ENCODE measurements at places on chromosomes 16 and 17. TPM values are rescaled to one million over a fixed set of nuclear protein-coding genes. Genes with fewer than 3 reads are reported as not detected.

The LGALS9B gene
- not detected for polyA plus RNA-seq

The SLC13A2 gene
- polyA plus RNA-seq, result 0.13 TPM

DNA sequence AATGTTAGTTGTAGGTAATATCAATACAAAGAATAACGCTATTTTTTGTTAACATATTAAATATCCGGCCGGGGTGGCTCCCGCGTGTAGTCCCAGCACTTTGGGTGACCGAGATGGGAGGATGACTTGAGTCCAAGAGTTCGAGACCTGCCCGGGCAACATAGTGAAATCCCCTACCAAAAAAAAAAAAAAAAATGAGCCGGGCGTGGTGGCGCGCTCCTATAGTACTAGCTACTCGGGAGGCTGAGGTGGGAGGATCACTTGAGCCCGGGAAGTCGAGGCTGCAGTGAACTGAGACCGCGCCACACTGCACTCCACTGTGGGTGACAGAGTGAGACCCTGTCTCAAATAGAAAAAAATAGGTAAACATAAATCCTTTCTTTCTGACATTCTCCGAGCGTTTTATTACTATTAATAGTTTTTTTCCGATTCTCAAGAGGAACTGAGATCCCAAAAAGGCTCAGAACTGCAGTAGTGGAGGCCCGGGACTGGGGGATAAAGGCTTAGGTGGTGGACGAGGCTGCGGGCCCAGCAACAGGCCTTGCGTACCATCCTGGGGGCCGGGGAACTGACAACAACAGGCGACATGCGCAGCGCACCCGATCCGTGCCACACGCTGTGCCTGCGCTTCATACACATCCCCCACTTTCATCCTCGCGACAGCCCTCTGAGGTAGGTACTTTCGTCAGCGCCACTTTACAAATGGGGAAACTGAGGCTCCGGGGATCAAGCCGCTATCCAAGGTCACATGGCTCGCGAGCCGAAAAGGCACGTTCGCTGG lies 919 bp downstream of the N4BP1 start:
- DNase-seq, result no peak

DNA sequence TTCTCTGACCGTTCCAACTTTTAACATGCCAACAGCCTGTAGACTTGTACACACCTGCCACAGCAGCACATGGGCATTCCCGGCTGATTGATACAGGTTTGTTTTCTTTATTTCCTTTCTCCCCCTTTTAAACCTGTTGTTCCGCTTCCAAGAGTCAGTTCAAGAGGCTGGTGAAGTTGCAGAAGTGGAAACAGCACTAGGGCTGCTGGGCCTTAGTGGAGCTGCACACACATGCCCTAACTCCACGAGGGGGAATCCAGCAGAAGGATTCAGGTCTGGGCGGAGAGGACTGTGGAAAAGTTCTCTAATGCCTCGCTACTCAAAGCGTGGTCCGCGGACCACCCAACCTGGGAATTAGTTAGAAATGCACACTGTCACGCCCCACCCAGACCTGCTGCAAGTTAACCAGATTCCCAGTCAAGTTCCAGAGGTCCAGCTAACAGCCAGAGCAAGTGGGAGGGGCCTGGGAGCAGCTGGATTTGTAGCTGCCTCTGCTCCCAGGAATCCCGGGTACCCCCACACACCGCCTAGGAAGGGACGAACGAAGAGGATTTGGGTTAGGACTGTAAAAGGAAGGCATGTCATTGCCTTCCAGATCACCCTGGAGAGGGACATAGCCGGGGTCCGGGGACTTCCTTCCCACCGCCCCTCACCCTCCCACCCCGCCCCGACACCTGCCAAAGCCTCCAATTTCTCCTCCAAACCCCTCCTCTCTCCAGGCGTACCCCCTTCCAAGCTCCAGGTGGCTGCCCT lies 542 bp downstream of the SLC39A11 start:
- DNase-seq, result peak; percentile 68

DNA sequence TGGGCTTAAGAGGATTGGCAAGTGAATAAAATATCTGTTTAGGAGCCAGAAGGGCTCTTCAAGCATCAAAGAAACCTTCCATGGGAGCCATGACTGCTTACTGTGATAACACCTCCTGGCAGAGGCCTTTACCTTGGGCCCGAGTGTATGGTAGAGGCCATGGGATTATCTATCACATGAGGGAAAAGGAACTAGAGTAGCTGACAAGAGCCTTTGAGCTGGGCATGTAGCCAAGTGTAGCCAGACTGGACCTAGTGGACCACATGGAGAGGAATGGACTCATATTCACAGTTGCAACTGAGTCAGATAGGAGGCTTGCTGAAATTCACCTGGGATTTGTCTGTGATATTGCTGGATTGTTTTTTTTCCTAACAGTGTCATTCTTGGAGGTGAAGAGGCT lies 276.0 kb upstream of the ZFHX3 start:
- DNase-seq, result no peak

GRCh38 chr16:1691276-1691675 lies 13.2 kb downstream of the JPT2 start:
- no peak for DNase-seq

The KRT28 gene
- not detected for polyA plus RNA-seq

GRCh38 chr16:3057181-3058138 lies 8.0 kb upstream of the IL32 start:
- DNase-seq, result no peak

The GUCY2D gene
- polyA plus RNA-seq, result 0.34 TPM
